Substantia nigra (tissue), 51 donors: ENCODE measurements at places on chromosomes 13 and 19.

DNA sequence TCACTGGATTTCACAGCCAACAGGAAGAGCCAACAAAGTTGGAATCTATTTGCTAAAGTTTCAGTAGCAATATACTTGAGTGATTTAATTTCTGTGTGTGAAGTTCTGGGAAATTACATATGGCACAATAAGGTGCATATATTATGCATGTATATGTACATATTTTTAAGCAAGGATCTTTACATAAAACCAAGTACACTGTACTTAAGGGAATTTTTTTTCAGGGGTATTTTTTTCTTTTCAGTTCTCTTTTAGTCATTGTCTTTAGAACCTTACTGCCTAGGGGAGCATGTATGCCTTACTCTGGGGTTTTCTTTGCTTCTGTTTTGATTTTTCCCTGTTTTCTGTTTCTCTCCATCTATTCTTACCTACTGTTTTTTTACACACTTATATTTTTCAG lies 7.4 kb downstream of the RAP2A start:
- DNase-seq, result no peak

DNA sequence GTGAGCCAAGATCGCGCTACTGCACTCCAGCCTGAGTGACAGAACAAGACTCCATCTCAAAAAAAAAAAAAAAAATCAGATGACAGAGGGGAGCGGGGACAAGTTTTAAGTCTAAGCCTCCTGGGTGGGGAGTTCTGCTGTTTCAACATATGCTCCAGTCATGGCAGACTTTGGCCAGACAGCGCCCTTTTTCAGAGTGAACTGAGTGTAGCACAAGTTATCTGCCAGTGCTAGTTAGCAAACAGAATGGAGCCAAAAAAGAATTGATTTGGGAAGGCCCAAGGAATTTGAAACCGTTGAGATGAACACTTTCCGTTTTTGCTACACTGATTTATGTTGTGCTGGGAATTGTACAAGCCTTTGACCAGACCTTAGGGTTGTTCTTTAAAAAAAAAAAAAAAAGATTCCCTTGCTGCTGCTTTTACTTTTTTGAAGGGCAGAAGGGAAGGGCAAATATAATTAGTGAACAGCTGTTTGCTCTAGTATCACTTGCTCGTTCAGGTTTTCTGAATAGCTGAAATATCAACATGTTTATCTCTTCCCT lies 5.7 kb downstream of the ACTN4 start:
- no peak for DNase-seq

GRCh38 chr13:104461049-104461448 lies 1394.8 kb upstream of the SLC10A2 start:
- DNase-seq, result no peak

GRCh38 chr13:94609196-94609595 lies 7.5 kb downstream of the GPR180 start:
- no peak for DNase-seq

DNA sequence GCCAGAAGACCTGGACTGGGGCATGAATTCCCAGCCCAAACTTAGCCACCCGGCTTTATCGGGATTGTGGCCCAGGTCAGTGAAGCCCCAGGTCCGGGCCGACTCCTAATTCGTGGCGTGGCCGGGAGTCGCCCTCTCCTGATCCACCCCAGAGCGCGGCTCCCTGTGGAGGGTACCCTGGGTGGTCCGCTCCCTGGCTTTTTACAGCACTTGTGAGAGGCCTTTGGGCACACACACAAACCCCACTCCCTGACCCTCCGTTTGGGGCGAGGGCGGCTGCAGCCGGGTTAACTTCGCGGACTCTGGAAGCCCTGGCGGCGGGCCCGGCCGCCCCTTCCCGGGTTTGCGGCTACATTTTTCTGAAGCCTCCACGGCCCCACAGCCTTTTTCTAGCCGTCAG lies 56.4 kb downstream of the ZNF568 start:
- DNase-seq, result no peak

GRCh38 chr13:95050800-95051615 lies 250.2 kb downstream of the ABCC4 start:
- DNase-seq, result no peak

- DNase-seq, result no peak
Observed at GRCh38 chr19:51000426-51000825, 978 bp downstream of the KLK8 start.

DNA sequence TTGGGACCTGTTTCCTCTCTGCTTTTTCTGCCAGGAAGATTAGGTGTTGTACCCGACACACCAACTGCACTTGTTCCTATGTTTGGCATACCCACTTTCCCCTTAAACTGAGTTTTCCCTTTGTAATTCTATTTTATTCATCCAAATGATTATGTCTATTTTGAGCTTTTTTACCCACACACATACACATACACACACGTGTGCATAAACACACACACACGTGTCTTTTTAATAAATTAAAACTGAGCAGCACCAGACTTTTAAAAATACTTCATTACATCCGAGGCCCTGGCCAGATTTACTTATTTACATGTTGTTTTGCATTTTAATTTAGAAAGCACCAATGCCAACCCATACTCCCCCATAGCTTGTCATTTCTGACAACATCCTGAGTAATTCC lies 350.0 kb downstream of the DNAJC15 start:
- no peak for DNase-seq

DNA sequence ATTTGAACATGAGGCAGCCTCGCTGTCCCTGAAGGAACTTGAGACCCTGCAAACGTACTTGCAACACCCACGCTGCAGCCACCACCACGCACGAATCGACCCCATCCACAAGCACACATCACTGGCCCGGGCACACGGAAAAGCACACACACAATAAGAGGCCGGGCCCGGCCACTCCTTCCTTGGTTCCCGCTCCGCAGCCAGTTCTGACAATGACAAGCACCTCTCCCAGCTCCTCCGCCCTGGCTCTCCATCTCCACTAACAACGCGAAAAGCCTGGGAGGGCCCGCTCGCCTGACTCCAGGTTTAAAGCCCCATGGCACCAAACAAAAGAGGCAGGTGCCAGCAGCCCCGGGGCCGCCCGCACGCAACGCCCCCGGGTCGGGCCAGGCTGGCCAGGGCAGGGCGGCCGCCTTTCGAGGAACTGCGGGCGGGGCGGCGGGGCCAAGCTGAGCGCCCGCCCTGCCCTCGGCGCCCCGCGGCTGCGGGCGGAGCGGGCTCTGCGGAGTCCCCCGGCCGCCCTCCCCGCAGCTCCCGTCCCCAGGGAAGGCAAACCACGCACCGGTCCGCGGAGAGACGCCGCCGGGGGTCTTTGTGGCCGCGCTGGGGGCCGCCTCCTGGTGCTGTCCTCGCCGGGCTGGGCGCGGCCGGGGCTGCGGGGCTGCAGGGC lies 495 bp downstream of the DCLK1 start:
- no peak for DNase-seq
